Mesothelial cell of epicardium (in vitro differentiated cells): ENCODE measurements at places on chromosomes 16 and 17.

DNA sequence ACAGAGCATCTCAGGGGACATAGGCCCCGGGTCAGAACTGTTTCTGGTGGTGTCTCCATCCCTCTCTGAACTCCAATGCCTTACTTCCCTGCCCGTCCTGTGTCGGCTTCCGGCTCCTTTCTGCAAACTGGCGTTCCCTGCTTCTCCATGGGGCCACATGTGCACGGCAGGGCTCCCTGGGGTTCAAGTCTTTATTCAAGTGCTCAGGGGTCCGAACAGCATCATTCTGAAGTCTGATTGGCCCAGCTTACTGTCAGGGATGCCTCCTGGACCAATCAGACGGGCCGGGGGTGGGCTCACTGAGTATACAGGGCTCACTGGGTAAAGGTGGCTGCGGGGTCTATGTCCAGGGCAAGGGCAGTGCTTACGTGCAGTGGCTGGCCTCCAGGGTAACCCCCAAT lies 17.1 kb downstream of the C16orf82 start:
- H3K27me3 ChIP-seq, result peaks cover 36% of the 10 kb centered on the region
- H3K4me3 ChIP-seq, result no peak overlapping the region
- H3K4me1 ChIP-seq, result no peaks in the 10 kb centered on the region
- no peak for DNase-seq
- H3K36me3 ChIP-seq, result no peaks in the 10 kb centered on the region

DNA sequence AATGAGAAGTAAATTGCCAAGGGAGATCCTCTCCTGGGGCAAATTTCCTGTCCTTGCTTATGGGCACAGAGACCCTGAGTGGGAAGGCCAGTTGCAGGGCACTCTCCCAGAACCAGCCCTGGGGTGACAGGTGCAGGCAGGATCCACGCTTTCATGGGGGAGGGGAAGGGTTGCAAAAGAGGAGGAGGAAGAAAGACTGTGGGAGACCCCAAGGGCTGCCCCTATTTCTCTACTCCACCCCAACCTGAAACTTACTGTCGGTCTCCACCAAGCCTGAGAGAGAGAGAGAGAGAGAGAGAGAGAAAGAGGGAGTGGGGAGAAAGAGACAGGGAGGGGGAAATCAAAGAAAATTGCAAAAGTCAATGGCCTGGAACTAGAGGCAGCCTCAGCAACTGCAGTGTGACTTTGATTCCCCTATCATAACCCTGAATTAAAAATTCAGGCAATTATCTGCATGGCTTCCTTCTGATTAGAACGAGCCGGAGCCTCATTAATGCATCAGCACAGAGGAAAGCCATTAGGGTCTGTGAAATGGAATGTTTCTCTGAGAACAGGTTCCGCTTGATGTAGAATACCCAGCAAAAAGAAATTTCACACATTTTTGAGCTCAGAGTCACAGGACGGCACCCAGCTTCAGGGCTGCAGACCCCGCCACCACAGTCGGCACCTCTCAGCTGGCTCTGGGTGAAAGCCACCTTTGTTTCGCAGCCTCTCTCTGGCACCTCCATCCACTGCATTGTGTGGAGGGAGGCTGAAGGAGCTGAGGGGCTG lies 45.1 kb upstream of the HNF1B start:
- H3K4me1 ChIP-seq, result no peaks in the 10 kb centered on the region
- DNase-seq, result no peak
- no peak overlapping the region for H3K27ac ChIP-seq
- H3K27me3 ChIP-seq, result peaks cover 27% of the 10 kb centered on the region

DNA sequence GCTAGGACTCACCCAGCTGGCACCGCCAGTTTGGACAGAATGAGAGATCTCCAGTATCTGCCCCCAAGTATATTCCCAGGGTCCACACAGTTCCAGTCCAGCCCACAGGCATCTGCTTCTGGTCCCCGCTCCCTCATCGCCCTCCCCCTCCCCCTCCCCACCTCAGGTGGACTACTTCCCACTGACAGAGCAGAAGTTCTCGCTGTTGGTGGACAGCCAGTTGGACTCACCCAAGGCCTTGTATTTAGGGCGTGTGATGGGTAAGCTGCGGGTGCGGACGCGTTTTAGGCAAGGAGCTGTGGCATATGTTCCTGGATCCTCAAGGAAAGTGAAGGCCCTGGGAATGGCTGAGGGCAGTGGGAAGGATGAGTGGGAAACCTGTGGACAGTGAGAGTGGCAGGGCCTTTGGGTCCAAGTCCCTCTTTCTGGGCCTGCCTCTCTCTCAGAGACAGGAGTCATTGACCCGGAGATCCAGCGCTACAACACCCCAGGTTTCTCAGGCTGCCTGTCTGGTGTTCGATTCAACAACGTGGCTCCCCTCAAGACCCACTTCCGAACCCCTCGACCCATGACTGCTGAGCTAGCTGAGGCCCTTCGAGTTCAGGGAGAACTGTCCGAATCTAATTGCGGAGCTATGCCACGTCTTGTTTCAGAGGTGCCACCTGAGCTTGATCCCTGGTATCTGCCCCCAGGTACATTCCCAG lies 14.9 kb downstream of the CNTNAP1 start:
- no peak for DNase-seq
- H3K27ac ChIP-seq, result no peak overlapping the region
- H3K36me3 ChIP-seq, result peaks cover 10% of the 10 kb centered on the region
- no peak overlapping the region for H3K4me3 ChIP-seq

GRCh38 chr17:28494445-28495188 lies 11.5 kb upstream of the FOXN1 start:
- no peak overlapping the region for H3K27ac ChIP-seq
- no peak overlapping the region for H3K4me3 ChIP-seq
- peak; percentile 66 for DNase-seq
- peaks cover 18% of the 10 kb centered on the region for H3K4me1 ChIP-seq
- no peaks in the 10 kb centered on the region for H3K27me3 ChIP-seq
- no peaks in the 10 kb centered on the region for H3K36me3 ChIP-seq

DNA sequence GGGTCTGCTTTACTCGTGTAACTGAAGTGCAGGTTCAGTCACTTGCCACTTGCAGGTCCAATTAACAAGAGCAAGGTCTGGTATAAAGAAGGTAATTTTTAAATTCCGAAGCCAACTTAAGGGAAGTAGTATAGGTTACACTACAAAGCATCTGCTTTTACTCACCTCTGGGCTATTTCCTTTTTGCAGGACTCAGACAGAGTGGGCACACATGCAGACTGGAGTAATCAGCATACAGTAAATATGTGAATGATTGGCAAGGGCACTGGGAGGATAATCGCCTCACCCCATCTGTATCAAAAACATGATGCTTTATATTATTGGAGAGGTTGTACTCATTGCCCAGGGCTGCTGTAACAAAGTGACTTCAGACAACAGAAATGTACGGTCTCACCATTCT lies 160.1 kb upstream of the CDH5 start:
- H3K27ac ChIP-seq, result no peak overlapping the region
- H3K4me3 ChIP-seq, result no peak overlapping the region
- H3K36me3 ChIP-seq, result no peaks in the 10 kb centered on the region
- H3K27me3 ChIP-seq, result peaks cover 12% of the 10 kb centered on the region
- no peak for DNase-seq

DNA sequence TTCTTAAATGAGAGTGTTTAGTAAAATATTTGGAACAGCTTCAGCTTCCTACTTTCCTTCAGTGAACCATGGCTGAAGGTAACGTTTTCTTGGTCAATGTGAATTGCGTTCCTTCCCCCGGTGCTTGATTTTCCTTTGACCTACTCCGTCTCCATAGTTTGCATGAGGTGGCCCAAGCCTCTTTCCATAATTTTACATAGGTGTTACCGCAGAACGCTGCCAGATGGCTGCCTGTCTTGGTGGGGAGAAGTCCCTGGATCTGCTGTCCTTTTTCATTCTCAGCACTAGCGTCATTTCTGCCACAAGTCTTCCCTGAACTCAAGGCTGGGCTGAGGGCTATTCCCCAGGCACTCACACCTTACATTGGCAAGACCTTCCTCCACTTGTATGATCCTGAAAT lies 178.4 kb downstream of the PRKCA start:
- DNase-seq, result no peak
- no peak overlapping the region for H3K4me3 ChIP-seq
- no peak overlapping the region for H3K27ac ChIP-seq

- no peaks in the 10 kb centered on the region for H3K4me1 ChIP-seq
- H3K27me3 ChIP-seq, result peaks cover 2% of the 10 kb centered on the region
- H3K27ac ChIP-seq, result no peak overlapping the region
- no peaks in the 10 kb centered on the region for H3K36me3 ChIP-seq
- H3K4me3 ChIP-seq, result no peak overlapping the region
Observed at GRCh38 chr16:57977418-57978069, 6.6 kb upstream of the CNGB1 start.
